Activated T-helper 1 cell treated with anti-CD3 and anti-CD28 coated beads, Interleukin-2, amount 50 U/mL, for 16 hours (primary cell): ENCODE measurements at places on chromosomes 11 and 22.

DNA sequence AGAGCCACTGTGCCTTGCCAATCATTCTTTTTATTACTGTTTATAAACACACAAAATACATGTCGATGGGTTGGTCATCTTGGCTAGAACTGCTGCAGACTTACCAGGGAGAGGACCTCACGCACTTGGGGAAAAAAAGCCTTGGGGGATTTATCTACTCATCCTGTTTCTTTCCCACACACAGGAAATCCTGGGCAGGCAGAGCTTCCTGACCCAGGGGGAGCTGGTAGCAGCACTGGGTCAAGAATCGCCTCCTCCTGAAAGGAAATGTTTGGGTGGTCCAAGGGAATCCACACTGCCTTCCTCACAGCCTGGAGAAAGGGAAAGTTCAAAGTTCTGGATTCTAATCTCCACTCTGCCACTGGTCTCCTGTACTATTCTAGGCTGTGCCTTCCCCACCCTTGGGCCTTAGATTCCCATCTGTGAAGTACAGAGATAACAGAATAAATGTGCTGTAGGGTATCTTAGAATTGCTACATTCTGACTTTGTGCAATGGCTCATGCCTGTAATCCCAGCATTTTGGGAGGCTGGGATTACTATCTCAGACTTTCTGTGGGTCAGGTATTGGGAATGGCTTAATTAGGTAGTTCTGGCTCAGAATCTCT, 31.2 kb upstream of the SMTN start:
- no peak for DNase-seq

DNA sequence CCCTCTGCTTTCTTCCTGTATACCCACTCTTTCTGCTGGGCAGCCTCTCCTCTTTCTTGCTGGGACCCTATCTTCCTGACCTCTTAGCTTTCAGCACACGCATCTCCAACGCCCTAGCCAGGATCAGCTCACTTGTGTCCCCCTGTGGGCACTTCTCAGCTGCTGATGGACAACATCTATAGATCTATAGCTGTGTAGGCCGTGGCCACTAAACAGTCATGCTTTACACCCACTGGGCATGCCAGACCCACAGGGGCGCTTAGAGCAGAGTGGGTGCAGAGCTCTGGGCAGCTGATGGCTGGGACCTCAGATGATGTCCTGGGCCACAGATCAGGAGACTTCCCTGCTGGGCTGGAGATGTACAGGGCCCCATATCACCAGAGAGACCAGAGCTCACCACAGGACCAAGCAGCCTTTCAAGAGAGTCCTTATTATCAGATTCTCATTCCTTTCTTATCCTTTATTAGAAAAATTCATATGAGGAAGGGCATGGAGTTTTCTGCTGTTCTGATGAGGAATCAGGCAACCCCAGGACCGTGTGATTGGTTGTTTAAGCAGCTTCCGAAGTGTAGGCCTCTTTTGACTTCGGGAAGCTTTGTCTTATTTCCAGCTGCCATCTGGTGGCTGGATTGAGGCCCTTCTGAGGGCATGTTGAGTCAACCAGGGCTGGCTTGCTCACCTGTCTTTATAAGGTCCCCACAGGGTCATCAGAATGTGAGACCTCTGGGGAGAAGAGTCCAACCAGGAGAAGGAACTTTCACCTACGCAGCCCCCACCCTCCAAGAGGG, 60.5 kb downstream of the OSBP2 start:
- peak; percentile 21 for DNase-seq

- DNase-seq: peak; percentile 70
Measured at GRCh38 chr11:102268083-102268984, 49.0 kb upstream of the BIRC3 start.

GRCh38 chr11:134742224-134742612, 330.2 kb upstream of the B3GAT1 start:
- DNase-seq: no peak

DNA sequence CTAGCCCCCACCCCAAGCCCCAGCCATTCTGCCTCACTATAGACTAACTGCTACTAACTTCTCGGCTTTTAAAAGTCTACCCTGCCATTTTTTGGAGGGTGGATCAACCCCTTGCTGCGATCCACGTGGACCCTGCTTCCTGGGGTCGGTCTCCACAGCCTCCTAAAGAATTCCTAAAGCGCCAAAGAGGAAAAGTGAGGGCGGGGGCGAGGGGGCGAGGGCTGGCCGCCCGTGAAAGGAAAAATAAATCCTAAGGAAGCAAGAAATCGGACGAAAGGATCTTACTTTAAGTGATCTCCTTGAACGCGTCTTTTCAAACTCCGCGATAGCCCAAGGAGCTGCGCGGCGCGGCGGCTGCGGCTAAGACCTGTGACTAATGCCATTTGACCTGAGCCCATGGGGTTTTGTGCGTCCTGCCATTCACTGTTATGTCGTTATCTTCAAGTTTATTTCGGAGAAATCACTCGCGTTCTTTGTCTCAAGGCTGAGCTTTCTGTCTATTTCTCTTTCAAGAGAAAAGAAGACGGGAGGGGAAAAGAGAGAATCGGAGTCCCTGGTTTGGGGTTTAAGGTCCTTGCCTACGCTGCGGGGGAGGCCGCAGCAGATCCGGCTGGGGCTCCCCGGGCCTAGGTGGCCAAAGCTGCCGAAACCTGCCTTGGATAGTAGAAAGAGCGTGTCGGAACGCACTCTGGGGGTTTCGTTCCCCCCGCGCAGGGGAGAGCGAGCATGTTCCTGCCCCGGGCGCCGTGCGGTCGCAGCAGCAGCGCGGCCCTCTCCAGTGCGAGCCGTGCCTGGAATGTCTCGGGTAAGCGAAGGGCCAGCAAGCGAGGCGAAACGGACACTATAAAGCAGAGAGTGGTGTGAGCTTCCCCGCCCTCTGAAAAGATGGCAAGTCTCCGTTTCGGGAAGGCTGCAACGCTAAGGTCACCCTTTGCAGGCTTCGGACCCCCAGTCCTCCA, 2.8 kb upstream of the DBX1 start:
- DNase-seq: no peak

DNA sequence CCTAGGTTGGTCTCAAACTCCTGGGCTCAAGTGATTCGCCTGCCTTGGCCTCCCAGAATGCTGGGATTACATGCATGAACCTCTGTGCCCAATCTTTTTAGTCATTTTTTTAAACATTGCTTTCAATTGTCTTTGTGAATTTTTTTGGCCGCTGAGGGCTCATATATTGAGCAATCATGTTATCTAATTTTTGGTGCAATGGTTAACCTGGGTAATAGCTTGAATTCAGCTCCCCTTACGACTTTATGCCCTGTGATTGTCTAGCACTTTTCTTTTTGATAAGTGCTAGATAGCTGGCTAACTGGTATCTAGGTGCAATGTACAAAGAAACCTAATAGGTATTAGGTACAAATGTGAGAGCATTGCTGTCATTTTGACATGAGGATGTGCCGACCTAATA, 35.3 kb upstream of the CAT start:
- no peak for DNase-seq

- no peak for DNase-seq
Measured at GRCh38 chr22:31230871-31231621, 18.9 kb downstream of the LIMK2 start.

DNA sequence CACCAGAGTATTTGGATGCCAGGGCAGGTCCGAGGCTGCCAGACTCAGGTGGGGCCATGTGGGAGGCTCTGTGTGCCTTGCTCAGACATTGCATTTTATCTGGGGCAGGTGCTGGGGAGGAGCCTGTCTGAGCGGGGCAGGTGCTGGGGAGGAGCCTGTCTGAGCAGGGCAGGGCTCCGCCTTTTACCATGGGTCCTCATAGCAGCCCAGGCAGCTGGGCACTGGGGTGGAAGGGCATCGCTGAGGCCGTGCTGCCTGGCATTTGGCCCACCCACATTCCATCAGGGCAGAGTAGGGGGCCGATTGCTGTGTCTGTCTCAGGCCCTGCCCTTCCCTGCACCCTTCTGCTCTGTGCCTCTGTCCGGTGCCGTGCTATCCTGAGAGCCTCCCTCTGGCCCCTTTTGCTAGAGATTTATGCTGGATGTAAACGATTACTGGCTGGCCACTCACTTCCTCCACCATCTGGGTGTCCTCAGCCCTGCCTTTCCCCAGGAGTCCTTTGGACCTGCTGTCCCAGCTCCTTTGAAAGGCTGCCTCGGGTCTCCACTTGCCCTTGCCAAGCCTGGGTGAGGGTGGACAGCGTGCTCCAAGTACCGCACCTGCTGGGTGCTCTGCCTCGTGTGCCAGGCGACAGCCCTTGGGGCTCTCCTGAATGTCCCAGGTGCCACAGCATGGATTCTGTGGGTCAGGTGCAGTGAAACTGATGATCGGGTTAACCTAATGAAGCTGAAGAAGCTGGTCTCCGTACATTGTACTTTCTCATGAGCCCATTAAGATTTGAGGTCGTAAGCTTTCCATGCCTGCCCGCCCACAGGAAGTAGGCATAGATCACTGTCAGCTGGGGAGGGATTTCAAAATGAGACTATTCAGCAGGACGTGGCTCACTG, 281.6 kb downstream of the TBC1D22A start:
- DNase-seq: no peak

DNA sequence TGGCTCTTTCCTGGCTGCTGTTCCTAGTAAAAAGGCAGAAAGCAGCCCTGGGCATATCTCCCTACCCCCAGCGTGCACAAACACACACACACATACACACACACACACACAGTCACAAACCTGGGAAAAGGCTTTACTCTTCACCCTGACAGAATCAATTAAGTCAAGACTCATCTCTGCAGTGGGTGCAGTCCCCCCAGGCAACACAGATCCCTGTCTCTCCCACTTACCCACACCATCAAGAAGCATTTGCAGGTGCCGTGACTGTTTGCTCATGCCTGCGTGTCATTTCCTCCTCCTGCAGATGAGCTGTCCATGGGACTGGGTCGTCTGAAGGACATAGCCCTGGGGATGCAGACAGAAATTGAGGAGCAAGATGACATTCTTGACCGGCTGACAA, 28.6 kb downstream of the SNAP29 start:
- no peak for DNase-seq

DNA sequence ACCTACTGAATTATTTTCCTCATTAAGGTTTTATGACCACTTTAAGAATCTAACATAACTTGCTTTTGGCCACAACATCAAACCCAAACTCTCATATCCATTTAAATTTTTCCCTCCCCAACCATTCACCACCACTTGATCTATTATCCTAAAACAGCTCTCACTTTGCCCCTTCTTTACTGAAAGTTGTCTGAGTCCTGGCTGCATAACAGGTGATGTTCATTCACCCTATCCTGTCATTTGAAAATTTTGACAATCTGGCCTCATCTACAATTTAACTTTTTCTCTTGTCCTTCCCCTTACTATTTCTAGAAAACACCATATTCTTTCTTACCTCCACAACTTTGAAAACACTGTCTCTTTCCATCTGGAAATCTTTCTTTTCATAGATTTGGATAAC, 89.3 kb downstream of the BDNF start:
- DNase-seq: no peak

- no peak for DNase-seq
Measured at GRCh38 chr11:80929031-80929805, 1488.4 kb upstream of the TENM4 start.

GRCh38 chr11:206526-207207, 532 bp downstream of the BET1L start:
- DNase-seq: no peak

- DNase-seq: no peak
Measured at GRCh38 chr11:128767591-128768001, 73.7 kb downstream of the FLI1 start.

DNA sequence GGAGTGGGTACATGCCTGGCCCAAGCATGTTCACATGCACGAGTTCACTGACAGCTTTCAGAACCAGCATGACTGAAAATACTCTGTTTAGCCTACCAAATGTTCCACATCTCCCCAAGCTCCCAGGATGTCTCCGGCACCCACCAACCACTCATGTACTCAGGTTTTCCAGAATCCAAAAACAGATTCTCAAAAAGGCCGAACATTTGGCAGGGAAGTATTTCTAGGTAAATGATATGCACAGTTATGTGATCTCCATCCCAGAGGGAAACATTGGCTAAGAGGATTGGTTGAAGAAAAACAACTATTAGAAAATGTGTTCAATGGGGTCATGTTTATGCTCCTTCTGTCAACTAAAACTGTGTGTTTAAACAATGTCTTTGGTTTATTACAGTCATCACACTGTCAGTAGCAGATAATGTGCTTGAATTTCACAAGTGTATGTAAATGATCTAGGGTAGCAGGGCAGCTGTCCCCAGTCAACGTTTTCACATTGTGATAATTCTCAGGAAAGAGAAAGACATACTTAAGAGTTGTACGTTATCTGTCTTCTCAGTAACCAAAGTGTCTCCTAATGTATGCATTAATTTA, 52.3 kb downstream of the BARX2 start:
- no peak for DNase-seq

DNA sequence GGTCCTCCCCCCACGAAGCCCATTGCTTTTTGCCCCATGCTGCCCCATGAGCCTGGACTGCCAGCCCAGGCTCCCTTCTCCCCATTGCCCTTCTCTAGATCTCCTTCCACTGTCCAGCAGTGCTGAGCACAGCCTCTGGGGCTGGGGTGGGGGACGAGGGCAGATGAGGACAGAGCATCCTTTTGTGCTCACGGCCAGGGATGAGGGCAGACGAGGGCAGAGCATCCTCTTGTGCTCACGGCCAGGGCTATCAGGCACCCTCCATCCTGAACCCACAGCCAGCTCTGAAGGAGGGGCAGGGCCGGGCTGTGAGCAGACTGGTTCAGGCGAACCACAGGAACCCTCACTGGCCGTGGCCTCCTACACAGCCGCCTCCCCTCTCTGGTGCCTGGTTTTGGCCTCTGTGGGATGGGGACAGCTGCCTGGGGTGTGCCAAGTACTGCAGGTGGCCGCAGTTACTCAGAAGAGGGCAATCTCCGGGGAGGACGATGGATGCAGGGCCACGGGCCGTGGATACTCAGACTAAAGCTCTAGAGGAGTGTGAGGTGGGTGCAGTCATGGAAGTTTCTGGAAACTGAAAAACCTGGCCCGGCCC, 1258.8 kb downstream of the BRD1 start:
- no peak for DNase-seq

DNA sequence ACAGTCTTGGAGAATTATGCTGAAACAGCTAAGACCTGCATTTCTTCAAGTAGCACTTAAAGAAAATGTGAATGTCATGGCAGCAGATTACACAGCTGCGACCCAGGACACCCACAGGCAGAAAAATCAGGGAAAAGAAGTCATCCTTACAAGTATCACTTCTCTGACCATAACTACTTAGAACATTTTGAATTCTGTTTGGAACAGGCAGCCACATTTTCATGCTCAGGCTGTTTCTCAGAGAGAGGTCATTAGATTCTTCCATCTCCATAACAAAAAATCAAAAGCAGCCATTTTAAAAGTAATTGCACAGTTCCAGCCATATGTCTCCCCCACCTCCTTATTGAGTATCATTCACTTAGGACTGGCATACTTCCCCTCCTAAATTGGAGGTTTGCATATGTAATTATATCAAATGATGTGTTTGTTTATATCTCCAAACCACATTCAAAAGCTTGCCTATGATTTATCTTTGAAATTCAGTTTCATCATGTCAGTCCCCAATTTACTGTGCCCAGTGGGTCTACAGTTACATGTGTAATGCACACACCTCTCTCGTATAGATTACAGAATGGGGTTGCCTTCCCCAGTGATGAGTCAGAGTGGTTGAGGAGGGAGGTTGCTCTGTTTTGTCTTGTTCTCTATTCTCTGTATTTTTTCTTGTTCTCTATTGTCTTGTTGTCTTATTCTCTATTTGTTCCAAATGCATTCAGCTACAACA, 276.5 kb upstream of the MTNR1B start:
- DNase-seq: no peak

GRCh38 chr11:1779034-1779805, 15.5 kb upstream of the CTSD start:
- DNase-seq: no peak
